ENCODE measurements at places on chromosomes 5 and 9.

DNA sequence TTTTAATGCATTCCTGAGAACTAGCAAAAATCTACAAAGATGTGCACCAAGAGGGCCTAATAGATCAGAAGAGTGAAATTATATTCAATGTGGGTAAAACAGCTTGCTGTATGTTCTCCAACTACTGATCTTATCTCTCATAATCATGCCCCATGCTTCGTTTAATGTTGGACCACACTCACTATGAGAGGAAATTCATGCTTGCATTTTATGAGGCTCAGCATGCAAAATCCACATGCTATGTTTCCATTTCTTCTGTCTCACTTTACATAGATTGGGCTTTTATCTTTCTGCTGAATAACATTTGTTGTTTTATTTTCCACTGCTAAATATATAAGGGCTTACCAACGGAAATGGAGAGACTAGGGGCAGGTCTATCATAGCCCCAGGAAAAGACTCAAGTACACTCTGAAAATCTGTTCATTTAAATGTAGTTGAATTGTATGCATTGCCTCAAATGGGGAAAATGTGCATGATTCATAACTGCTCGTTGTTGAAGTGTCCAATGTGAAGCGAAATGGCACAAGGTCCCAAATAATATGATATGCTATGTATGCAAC, 474.2 kb downstream of the EFNA5 start:
- no peak for DNase-seq

DNA sequence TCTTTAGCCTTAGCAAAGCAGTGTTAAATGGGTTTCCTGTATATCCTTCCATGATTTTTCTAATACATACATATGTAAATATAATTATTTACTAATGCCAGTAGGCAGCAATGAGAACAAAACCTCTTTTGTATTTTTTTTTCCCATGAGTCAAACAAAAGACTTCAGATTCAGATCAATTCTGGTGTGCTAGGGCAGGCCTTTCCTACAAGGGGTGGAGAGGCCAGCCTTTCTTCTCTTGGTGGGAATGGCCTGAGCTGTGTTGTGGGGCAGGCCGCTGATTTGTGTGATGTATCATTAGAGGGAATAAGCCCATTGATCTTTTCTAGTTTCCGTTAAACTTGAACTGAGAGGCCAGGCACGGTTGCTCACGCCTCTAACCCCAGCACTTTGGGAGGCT, 115.5 kb upstream of the DMRT1 start:
- no peak for DNase-seq

- DNase-seq: no peak
Measured at GRCh38 chr5:6522331-6522730, 73.7 kb downstream of the UBE2QL1 start.

DNA sequence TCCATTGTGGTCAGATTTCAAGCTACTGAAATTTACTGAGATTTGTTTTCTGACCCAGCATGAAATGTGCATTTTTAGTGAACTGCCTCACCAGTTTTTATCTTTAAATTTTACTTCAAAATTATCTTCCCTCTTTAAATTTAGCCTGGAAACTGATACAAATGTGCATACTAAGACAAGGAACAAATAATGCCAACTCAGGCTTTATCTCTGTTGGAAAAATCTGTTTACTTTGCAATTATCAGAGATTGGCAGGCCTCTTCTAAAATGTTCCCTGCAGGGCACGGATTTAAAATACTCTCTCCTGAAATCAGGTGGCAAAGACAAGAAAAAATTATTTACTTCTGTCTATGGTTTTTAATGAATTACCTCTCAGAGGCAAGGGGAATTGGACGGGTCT, 151.0 kb upstream of the PTCH1 start:
- no peak for DNase-seq

GRCh38 chr5:87755360-87755759, 342.6 kb upstream of the CCNH start:
- no peak for DNase-seq

GRCh38 chr9:104740621-104741020, 6.9 kb upstream of the NIPSNAP3A start:
- DNase-seq: no peak

DNA sequence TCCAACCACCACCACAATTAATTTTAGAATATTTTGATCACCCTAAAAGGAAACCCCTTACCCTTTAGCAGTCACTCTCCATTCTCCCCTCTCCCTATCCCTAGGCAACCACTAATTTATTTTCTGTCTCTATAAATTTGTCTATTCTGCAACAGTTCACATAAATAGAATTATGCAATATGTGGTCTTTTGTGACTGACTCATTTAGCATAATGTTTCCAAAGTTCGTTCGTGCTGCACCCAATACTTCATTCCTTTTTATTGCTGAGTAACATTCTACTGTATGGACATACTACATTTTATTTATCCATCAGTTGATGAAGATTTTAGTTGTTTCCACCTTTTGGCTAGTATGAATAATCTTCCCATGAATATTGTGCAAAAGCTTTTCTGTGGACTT, 18.2 kb upstream of the CDC20B start:
- DNase-seq: no peak

Data from T follicular helper cell (primary cell).